ENCODE measurements at places on chromosomes 2 and 18.

DNA sequence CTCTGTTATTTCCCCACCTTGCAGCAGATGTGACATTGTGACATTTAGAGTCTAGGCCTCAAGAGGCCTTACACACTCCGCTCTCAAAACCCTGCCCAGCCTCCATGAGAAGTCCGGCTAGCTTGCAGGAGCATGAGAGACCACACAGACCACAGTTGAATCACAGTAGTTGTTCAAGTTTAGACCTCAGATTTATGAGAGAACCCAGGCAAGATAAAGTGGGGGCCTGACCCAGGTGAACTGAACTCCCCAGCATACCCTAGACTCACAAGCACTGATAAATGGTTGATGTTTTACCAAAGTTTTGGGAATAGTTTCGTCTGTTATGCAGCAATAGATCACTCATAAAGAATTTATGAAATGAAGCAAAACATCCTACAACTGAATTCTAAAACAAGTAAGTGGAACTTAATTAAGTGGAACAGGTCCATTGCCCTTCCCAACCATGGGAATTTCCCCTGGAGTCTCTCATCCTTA lies 4.7 kb upstream of the STAT1 start:
- no peak for DNase-seq

DNA sequence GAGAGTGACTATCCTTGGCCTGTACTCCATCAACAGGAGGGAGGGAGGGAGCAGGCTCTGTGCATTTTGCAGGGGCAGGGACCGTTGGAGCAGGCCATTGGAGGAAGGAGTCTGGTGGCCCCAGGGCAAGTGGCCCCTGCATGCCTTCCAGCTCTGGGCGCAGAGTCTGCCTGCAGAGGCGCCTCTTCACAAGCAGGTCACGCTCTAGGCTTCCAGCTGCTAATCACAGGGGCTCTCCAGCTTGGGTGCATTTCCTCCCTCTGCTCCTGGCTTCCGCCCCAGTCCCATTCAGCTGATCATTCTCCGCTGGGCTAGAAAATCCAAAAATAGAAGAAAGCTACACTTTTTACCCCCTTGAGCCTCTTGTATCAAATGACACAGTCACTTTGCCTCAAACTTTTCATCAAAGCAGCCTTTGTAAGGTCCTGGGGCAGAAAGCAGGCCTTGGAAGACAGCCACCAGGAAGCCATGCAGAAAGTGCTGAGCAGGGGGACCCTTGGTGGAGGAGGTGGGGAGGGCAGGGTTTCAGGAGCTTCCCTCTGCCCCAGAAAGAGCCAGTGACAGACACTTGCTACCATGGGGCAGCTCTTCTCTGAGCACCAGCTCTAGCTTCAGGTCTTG lies 11.3 kb downstream of the TMEM247 start:
- DNase-seq, result no peak

GRCh38 chr2:151156431-151156830 lies 105.2 kb downstream of the RBM43 start:
- DNase-seq, result no peak

- DNase-seq, result no peak
Observed at GRCh38 chr2:223537651-223538601, 64.2 kb downstream of the SCG2 start.

DNA sequence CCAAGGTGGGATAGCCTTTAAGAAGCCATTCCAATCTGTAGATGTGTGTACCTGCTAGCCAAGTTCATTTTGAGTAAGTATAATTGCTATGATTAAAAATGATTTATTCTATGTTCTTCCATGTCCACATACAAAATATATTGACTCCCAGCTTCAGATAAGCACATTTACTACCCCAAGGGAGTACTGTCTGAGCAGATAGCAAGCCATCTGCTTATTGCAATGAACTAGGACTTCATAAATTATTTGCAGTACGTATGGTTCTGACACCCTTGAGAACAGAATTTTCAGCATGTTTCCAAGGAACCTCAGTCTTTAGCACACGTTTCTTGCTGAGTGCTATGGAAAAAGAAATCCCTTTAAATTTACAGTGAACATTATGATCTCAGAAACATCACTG lies 28.2 kb downstream of the ABCG5 start:
- DNase-seq, result no peak

- no peak for DNase-seq
Observed at GRCh38 chr2:217642944-217643343, 359.9 kb downstream of the TNS1 start.

DNA sequence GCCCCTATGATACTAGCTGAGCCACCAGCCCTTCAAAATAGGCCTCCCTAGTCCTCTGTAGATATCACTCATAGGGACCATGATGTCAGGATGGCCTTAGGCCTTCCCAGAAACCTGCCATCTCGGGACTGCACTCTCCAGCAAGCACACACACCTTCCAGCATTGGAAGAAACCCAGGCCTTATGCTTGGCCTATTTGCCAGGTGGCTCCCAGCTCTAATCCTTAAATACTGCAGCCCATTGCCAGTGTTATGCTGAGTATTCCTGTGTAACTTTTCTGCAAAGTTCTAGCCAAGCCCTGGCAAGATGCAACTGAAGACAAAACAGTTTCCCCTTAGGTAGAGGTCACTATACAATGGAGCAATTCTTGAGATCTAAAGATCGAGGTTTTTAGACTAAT lies 316.5 kb downstream of the SETBP1 start:
- no peak for DNase-seq

DNA sequence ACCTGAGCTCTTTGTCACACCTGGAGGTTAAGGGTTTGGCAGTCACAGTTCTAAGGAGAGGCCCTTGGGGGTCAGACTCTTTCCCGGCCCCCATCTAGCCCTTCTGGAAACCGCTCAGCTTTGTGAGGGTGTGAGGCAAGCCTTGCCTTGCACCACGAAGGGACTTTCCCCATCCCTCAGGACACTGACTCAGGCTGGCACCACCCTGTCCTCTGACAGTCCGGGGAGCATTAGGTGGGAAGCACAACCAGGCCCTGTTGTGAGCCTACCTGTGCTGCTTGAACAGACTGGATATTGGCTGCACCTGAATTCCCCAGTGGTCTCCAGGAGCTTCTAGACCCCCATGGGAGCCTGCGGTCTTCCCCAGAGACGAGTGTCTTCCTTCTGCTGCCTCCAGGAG lies 47.0 kb upstream of the GBX2 start:
- DNase-seq, result no peak

- DNase-seq, result no peak
Observed at GRCh38 chr18:32698153-32698552, 74.7 kb downstream of the KLHL14 start.

DNA sequence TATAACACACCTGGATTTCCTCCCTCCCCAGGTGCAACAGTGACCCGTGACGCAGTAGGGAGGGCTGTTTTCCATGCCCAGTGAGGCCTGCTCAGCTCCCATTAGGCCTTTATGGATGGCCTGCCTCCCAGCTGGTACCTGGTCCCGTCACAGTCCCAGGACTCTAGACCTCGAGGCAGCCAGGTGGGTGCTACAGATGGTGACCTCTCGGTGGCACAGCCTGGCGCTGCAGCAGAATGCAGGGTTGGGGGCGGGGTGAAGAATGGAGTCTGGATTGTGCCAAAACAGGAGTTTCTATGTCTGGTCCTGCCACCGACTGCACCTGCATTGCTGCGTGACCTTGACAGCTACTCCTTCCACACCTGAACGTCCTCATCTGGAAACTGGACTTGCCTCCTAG lies 18.0 kb upstream of the YWHAQ start:
- DNase-seq, result no peak

- DNase-seq, result no peak
Observed at GRCh38 chr2:9356261-9356660, 67.1 kb downstream of the ITGB1BP1 start.

DNA sequence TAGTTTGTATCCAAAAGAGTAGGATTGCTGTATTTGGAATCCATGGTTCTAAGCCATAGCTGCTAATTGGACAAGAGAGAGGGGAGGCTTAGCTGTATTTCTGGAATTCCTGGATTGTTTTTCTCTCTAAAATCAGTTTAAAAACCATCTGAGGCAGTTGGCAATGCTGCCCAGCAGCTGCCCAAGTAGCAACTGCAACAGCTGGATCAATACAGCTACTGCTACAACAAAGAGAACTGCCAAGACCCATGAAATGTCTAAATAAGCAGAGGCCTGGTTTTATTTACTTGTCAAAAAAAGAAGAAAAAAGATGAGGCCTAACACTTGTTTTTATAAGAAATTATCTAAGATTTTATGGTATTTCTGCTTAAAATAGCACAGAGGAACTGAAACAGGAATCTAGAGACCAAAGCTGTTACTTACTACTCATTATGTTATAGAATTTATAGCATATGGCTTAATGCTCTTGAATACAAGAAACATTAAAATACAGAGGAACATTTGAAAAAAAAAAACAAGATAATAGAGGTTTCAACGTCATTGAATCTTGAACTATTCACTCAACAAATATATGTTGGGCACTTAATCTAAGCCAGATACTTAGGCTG lies 39.1 kb downstream of the TMEFF2 start:
- DNase-seq, result no peak

DNA sequence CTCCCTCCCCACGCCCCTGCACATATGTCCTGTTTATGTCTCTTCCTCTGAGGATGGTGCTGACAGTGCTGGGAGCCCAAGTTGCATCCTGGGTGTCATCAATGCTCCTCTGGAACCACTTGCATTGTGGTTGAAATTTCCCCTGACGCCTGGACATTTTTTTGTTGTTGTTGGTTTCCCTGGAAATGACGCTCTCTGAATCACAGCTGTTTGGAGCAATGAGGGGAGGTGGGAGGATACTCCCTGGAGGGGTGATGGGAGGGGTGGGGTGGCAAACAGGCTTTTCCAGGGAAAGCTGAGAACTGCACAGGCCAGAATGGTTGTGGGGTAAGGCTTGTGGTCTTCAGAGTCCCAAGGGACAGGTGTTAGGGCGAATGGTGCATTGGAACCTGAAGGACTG lies 29.6 kb downstream of the CELF4 start:
- DNase-seq, result no peak

DNA sequence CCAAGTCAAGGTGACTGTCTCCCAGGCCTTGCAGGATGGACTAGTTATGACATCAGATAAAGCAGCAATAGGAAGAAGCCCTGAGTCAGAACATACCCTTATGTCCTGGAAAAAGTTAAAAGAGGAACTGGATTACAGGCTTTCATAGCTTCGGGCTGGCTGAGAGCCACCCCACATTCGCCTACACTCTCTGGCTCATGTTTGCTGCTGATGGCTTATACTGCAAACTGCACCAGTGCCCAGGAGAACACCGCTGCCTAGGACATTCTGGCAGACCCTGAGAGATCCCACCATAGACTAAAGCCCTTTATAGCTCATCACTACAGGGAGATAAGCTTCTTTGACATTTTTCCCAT lies 20.3 kb downstream of the SLC8A1 start:
- DNase-seq, result no peak

GRCh38 chr2:72129681-72130340 lies 17.9 kb downstream of the CYP26B1 start:
- no peak for DNase-seq

DNA sequence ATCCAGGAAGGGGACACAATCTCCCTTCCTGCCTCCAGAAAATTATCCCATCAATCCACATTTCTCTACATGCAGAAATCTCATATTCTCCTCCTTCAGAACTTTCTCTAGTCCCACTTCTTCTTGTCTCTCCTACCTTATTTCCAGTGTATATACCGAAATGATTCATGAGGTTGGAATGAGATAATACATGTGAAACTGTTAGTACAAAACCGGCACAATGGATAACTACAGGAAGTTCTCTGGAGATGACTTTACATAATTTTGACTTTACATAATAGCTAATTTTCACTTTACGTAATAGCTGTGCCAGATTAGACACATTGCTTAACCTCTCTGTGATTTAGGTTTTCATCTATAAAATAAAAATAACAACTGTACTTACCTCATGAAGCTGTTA lies 801.3 kb downstream of the ERBB4 start:
- no peak for DNase-seq

GRCh38 chr2:16828044-16828827 lies 162.6 kb upstream of the CYRIA start:
- no peak for DNase-seq

DNA sequence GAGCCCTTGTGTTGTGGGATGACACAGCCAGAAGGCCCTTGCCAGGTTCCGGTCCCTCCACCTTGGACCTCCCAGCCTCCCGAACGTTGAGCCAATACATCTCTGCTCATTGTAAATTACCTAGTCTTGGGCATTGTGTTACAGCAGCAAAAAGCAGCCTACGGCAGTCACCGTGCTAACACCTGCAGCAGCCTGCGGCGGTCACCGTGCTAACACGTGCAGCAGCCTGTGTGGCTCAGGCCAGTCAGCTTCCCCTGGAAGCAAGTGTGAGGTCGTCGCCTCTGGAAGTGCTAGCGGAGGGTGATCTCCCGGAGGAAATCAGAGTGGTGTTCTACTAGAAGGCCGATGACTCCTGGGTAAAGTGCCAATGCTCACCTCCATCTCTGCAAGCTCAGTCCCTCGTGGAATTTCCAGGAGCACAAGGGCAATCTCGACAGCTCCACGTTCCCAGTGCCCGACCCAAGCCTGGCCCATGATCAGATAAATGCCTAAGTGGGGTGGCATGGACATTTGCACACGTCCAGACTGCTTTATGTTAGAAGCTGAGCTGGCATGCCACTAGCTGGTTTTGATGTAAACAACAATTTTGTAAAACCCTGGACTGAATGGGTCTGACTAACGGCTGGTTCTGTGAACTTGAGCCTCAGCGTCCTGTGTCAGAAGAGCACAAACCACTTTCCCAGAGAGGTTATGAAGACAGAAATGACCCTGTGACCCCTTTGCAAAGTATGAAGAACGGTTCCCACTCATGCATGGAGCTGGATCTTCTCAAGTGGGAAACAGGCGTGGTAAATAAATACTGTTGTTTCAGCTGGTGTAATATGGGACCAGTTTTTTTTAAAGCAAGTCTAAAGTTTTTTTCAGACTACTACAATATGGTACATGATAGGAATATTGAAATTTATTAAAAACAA lies 11.4 kb upstream of the CNDP1 start:
- DNase-seq, result no peak

GRCh38 chr2:184644685-184645084 lies 46.4 kb downstream of the ZNF804A start:
- DNase-seq, result no peak

- no peak for DNase-seq
Observed at GRCh38 chr18:65235966-65236624, 514.7 kb upstream of the CDH7 start.

DNA sequence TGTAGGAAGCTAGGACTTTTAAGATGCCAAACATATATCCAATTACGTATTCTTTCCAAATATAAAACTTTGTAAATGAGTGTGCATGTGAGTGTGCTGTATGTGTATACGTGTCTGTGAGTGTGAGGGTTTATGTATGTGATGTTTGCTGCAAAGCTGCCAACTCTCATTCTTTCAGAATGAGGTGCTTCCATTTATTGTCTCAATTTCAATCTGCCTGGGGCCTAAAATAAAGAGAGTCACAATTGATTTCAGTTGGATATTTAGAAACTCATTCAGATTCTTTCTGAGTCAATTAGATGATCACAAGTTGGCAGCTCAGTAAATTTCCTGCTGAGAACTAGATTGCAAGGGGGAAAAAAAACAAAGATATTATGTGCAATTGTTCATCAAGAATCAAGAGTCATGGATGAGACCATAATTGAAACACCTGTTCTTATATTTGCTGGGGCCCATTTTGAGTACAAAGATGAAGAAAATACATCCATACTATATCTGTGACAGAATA lies 621.2 kb upstream of the ACVR2A start:
- no peak for DNase-seq
